ENCODE measurements at places on chromosomes 2 and 18. TPM values are rescaled to one million over a fixed set of nuclear protein-coding genes. Genes with fewer than 3 reads are reported as not detected.
A peak's percentile ranks its signal among the peaks of the same experiment; 100 is the strongest.

DNA sequence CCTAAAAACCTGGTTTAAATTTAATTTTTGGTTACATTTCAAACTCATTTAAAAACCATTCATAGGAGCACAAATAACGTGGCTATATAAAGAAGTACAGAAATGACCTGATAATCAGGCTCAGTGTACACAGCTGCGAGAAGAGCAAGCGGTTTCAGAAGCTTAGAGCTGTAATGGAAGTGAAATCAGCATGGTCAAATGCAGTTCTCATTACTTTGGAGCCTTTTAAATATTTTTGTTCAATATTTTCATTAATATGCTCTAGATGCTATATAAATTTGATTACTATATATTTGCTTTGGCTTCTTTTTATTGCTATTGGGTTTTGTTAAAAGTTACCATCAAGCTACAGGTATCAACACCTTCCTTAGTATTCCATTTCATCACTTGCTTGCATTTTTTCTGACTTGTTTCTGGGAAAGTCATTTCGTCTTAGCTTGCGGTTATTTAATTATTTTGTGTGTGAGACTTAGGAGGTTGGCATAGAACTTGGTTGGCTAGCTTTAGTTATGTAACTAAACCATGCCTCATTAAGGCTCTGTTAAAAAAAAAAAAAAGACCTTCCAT is 58.7 kb downstream of the AFTPH start:
- no peak for DNase-seq
- H3K27me3 ChIP-seq: no peaks in the 10 kb centered on the region
- no peak overlapping the region for H3K4me3 ChIP-seq
- peaks cover 21% of the 10 kb centered on the region for H3K36me3 ChIP-seq
- H3K4me1 ChIP-seq: peaks cover 3% of the 10 kb centered on the region
- H3K27ac ChIP-seq: no peak overlapping the region

- DNase-seq: no peak
- H3K27ac ChIP-seq: no peak overlapping the region
- H3K27me3 ChIP-seq: no peaks in the 10 kb centered on the region
- no peaks in the 10 kb centered on the region for H3K36me3 ChIP-seq
- no peaks in the 10 kb centered on the region for H3K4me1 ChIP-seq
- H3K4me3 ChIP-seq: no peak overlapping the region
Measured at GRCh38 chr2:223589901-223590300, 12.3 kb downstream of the SCG2 start.

DNA sequence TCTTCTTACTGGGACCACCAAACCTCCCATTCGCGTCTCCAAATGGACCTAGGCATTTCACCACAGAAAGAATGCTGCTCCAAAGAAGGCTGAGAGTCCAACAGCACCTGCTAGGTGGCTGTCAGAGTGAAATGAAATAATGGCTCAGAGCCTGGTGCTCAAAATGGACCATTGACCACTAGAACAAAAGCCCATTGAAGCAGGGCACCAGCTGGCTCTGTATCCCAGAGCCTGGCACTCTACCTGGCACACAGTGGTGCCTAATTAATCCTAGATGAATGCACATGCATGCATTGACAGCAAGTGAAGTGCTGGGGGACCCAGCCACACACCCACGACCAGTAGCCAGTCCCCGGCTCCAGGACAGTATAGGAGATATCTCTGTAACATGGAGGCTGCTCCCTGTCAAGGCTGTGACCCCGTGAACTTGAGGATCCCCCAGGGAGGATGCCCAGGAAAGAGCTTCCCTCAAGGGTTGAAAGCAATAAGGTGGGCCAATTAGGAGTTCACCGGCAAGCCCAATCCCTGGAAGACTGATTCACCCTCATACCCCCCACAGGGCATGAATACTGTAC is 261.3 kb downstream of the TNS1 start:
- no peak overlapping the region for H3K4me3 ChIP-seq
- DNase-seq: no peak

DNA sequence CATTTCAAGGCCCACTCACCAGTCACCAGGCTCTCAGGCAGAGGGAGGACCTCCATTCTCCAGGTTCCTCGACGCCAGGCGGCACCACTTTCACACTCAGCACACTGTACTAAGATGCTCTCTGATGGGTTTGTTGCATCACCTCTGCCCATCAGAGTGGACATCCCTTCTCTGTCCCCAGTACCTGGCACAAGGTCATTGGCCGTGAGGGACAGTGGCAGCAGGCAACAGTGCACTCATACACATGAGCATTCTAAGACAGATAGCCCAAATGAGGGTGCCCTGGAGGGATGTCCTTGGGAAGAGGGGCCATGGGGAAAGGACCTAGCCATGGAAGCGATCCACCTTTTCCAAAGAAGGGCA is 3.0 kb upstream of the ADRA2B start:
- H3K27ac ChIP-seq: no peak overlapping the region
- DNase-seq: no peak

- H3K36me3 ChIP-seq: peaks cover 29% of the 10 kb centered on the region
- peak; percentile 83 for DNase-seq
- H3K4me3 ChIP-seq: peak overlapping the region; percentile 71
- H3K4me1 ChIP-seq: peaks cover 60% of the 10 kb centered on the region
- peaks cover 4% of the 10 kb centered on the region for H3K27me3 ChIP-seq
Measured at GRCh38 chr2:96913398-96914202, 43.7 kb upstream of the SEMA4C start.

Gene ST8SIA3
- total RNA-seq: not detected

Gene TTC31
- 45.8 TPM for total RNA-seq

Measured in activated CD4-positive, alpha-beta T cell treated with anti-CD3 and anti-CD28 coated beads, Interleukin-2, amount 10 ng/mL, durations not matched to agents 7 days and 5 days (primary cell).